GM04503 (cell line): ENCODE measurements at places on chromosomes 6 and 20.

- no peak for DNase-seq
Observed at GRCh38 chr6:149896491-149896890, 1.4 kb downstream of the RAET1E start.

DNA sequence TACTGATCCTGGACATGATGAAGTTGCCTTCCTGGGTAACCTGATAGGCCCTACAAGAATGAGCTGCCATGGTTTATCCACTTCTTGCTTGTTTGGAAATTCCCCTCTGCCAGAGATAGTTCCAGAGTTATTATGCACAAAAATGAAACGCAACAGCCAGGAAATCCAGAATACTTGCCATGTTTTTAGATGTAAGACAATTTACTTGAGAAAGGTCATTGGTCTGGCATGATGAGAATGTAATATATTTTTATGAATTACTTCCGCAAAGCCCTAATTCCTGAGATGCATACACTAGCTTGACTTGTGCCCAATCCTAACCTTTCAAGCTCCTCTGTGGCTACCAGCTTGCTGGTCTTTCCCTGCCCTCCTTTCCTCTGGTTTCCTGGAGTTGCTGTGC lies 27.9 kb upstream of the NT5E start:
- no peak for DNase-seq

DNA sequence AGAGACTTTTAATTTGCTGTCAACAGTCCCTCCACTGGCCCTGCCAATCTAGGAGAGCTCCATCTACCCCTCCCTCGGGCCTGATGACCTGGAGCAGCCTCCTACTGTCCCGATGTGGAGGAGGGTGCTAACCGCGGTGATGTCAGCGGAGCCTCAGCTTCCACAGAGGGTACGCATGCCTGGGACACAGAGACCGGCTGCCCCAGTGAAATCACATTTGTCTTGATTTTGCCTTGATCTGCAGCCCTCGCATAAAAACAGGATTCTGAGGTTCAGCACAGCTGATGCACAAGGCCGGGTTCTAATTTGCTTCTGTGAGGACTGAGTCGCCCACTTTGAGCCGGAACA lies 77.6 kb downstream of the STK35 start:
- no peak for DNase-seq

GRCh38 chr20:25245461-25245860 lies 2.4 kb upstream of the PYGB start:
- no peak for DNase-seq

DNA sequence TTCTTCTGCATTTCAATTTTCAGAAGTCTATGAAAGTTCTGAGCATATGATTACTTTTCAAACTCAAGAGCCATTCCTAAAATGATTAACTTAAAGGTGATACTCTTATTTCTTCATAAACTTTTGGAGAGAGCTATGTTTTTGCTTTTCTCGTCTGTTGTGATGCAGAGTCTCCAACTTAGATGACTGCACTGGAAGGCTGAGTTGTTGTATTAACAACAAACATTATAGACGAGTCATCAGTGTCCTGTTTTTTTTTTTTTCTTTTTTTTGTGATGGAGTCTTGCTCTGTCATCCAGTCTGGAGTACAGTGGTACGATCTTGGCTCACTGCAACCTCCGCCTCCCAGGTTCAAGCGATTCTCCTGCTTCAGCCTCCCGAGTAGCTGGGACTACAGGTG lies 101.9 kb downstream of the CD109 start:
- DNase-seq = no peak

- DNase-seq = no peak
Observed at GRCh38 chr20:35735826-35736470, 6.1 kb downstream of the RBM39 start.

- DNase-seq = no peak
Observed at GRCh38 chr6:83265384-83265783, 72.2 kb downstream of the RWDD2A start.

- no peak for DNase-seq
Observed at GRCh38 chr20:46053416-46053815, 24.4 kb downstream of the SLC12A5 start.

GRCh38 chr6:166258854-166259276 lies 49.3 kb downstream of the PRR18 start:
- DNase-seq = no peak

DNA sequence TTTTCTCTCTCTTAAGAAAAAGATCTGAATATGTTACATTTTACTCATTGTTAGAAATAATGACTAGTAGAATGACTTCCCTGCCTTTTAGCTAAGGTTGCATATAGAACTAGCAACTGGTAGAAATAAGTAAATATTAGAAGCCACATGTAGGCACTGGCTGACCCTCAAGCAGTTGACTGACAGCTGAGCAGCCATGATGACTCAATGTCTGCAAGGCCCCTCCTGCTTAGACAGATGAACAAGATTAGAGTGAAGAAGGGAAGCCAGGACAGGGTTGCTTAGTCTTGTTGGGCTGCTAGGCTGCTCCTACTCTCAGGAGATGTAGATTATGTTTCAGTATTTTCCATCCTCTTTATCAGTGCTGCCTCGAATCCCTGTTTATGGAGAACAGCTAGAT lies 6.5 kb downstream of the MEP1A start:
- DNase-seq = no peak

DNA sequence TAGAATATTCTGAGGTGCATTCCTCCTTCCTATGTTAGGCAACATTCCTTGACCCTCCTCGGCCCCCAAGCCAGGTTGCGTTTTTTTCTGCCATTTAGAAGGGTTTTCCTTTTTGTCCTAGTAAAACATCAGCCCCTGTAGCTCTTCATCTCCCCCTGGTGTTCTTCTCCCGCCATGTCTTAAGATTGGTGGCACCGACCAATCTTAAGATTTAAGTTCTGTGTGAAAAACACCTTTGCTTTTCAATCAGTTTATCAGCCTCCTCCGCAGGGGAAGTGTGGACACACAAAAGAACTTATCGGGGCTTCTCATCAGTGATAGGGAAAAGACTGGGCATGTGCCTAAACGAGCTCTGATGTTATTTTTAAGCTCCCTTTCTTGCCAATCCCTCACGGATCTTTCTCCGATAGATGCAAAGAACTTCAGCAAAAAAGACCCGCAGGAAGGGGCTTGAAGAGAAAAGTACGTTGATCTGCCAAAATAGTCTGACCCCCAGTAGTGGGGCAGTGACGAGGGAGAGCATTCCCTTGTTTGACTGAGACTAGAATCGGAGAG lies 719 bp upstream of the EDN1 start:
- no peak for DNase-seq

DNA sequence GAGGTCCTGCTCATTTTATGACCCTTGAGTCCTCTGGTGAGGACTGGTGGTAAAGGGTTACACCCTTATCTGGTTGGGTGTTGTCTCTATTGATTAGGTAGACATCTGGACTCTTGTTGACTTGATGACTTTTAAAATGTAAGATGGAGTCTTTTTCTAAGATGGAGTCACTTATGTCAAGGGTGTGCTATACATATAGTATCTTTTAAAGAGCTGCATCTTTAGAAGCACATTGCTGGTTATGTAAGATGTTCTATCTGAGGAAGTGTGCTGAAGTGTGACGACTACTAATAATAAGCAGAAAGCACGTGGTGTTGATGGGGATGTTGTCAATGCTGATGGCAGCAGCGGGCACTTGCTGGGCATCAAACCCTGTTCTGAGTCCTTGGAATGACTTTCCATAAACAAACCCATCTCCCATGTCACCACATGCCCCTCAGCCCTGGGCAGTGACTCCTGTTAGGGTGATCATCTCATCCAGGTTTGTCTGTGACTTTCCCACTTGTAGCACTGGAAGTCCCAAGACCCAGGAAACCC lies 229.6 kb downstream of the EYA2 start:
- no peak for DNase-seq

- DNase-seq = no peak
Observed at GRCh38 chr6:108838101-108838717, 10.0 kb upstream of the ARMC2 start.
